ENCODE measurements at places on chromosomes 3 and 15. TPM values are rescaled to one million over a fixed set of nuclear protein-coding genes. Genes with fewer than 3 reads are reported as not detected.

SKOR1 gene
- polyA plus RNA-seq, result not detected

YEATS2 gene
- 5.5 TPM for polyA plus RNA-seq

NMB gene
- 5.2 TPM for polyA plus RNA-seq

EXD1 gene
- polyA plus RNA-seq, result not detected

TFG gene
- 41.6 TPM for polyA plus RNA-seq

ZNF592 gene
- 4.9 TPM for polyA plus RNA-seq

KAT2B gene
- 2.4 TPM for polyA plus RNA-seq

SI gene
- not detected for polyA plus RNA-seq

PLCL2 gene
- polyA plus RNA-seq, result 90.8 TPM

AADACL2 gene
- not detected for polyA plus RNA-seq

P2RY13 gene
- not detected for polyA plus RNA-seq

All from naive thymus-derived CD4-positive, alpha-beta T cell (primary cell).